PC-3 (cell line): ENCODE measurements at places on chromosomes 2 and 18. TPM values are rescaled to one million over a fixed set of nuclear protein-coding genes. Genes with fewer than 3 reads are reported as not detected.

DNA sequence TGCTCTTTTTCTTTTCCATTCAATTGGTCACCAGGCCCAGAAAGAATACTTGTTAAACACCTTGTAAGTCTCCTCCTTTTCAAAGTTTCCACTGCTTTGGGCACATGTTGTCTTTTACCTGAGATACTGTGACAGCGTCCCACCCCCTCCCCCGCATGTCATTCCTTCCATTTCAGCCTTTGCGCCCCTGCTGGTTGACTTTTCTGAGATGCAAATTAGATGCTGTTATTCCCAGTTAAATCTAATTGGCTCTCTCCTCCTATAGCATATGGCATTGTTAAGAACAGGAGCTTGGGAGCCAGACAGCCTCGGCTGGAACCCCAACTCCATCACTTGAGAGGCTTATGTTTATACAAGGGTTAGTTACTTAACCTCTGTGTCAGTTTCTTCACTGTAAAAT is 80.3 kb upstream of the GAREM1 start:
- DNase-seq: no peak

- no peak for DNase-seq
These were observed 209.2 kb downstream of the ZNF516 start for GRCh38 chr18:76285866-76286265.

Gene CCDC68
- total RNA-seq: 2.6 and 3.1 TPM in 2 replicates

Gene TXNDC2
- total RNA-seq: 0.87 TPM in 1 of 2 replicates, not detected in the other

- no peak for DNase-seq
These were observed 214.2 kb downstream of the SOCS6 start for GRCh38 chr18:70503060-70503459.

Gene CNGA3
- total RNA-seq: not detected in 2 replicates

Gene RGPD4
- total RNA-seq: not detected in 2 replicates
